ENCODE measurements at places on chromosomes 2 and 18. TPM values are rescaled to one million over a fixed set of nuclear protein-coding genes. Genes with fewer than 3 reads are reported as not detected.

Gene AGFG1
- total RNA-seq = 60.3 TPM

DNA sequence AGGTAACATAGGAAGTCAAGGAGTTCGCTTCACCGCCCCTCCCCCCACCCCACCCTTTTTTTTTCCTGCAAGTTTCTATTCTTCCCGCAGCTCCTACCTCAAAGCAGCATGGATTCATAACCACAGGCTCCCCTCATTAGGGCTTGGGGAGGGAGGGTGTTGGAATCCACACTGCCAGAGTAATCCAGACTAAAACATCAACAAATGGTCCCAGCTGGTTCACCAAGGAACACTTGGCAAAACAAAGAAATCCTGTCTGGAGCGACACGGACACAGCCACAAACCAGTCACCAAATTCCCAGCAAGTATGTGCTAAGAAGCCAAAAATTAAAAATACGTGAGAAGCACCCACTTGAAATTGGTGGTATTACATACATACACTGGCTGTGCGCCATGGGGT lies 106.9 kb upstream of the PPP1CB start:
- no peak for DNase-seq

- peak; percentile 48 for DNase-seq
Observed at GRCh38 chr2:104654811-104655210, 199.1 kb upstream of the POU3F3 start.

Gene RMDN2
- total RNA-seq = 5.5 TPM

DNA sequence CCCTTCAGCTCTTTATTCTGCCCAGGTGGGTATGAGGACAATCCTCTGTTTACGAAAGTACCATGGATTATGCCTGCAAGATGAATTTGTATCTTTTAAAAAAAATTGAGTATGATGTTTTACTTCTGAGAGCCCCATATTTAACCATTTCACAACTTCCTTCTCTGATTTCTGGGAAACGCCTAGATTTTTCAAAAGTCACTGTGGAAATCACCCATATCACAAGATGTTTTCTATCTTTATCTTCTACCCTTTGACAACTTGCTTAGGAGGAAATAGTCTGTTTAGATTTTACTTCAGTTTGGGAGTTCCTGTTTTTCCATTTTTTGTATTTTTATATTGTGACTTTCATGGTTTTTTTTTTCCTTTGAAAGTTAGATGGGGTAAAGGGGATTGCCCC lies 53.0 kb downstream of the ICOS start:
- no peak for DNase-seq

- DNase-seq = no peak
Observed at GRCh38 chr2:39488450-39488849, 51.4 kb upstream of the MAP4K3 start.

Gene CRYGC
- total RNA-seq = not detected

Gene INHBB
- total RNA-seq = 1.3 TPM
